ENCODE measurements at places on chromosomes 7 and 10.

GRCh38 chr7:100489121-100489520, 5.4 kb downstream of the NYAP1 start:
- H3K27me3 ChIP-seq, result peaks cover 18% of the 10 kb centered on the region
- H3K27ac ChIP-seq, result no peak overlapping the region
- H3K4me1 ChIP-seq, result peaks cover 6% of the 10 kb centered on the region
- H3K36me3 ChIP-seq, result no peaks in the 10 kb centered on the region

- H3K27ac ChIP-seq, result peak overlapping the region; percentile 94
- H3K27me3 ChIP-seq, result no peaks in the 10 kb centered on the region
- H3K4me1 ChIP-seq, result peaks cover 49% of the 10 kb centered on the region
- H3K36me3 ChIP-seq, result peaks cover 16% of the 10 kb centered on the region
Measured at GRCh38 chr10:133258818-133259601, 17.7 kb downstream of the ADAM8 start.

GRCh38 chr10:102401735-102402511, 6.4 kb downstream of the NFKB2 start:
- H3K27ac ChIP-seq, result no peak overlapping the region
- no peaks in the 10 kb centered on the region for H3K27me3 ChIP-seq
- peaks cover 37% of the 10 kb centered on the region for H3K36me3 ChIP-seq
- H3K4me3 ChIP-seq, result no peak overlapping the region
- DNase-seq, result no peak
- H3K4me1 ChIP-seq, result peaks cover 12% of the 10 kb centered on the region

GRCh38 chr7:110891197-110891596, 199.7 kb upstream of the LRRN3 start:
- H3K36me3 ChIP-seq, result peaks cover 1% of the 10 kb centered on the region
- H3K4me3 ChIP-seq, result no peak overlapping the region
- H3K27me3 ChIP-seq, result no peaks in the 10 kb centered on the region
- H3K27ac ChIP-seq, result no peak overlapping the region
- no peak for DNase-seq
- H3K4me1 ChIP-seq, result peaks cover 6% of the 10 kb centered on the region

GRCh38 chr10:84391326-84391725, 62.9 kb downstream of the CCSER2 start:
- H3K4me3 ChIP-seq, result no peak overlapping the region
- no peaks in the 10 kb centered on the region for H3K4me1 ChIP-seq
- H3K27me3 ChIP-seq, result no peaks in the 10 kb centered on the region
- H3K27ac ChIP-seq, result no peak overlapping the region
- peaks cover 11% of the 10 kb centered on the region for H3K36me3 ChIP-seq

Data from T-helper 2 cell treated with Interferon-gamma antibody and Interleukin-4, amounts not matched to agents 5 μg/mL and 100 μg/mL, for 36 hours (primary cell).